NCI-H460 (cell line): ENCODE measurements at places on chromosomes 7 and 10. TPM values are rescaled to one million over a fixed set of nuclear protein-coding genes. Genes with fewer than 3 reads are reported as not detected.

The PPP1R17 gene
- total RNA-seq = not detected in 2 replicates

The NUTM2B gene
- 0.12 and 0.32 TPM in 2 replicates for total RNA-seq

The ADAM22 gene
- total RNA-seq = 3.3 and 3.6 TPM in 2 replicates

The HOXA7 gene
- 3.8 and 4.1 TPM in 2 replicates for total RNA-seq

The RGS10 gene
- 39.1 and 43.6 TPM in 2 replicates for total RNA-seq

The AZGP1 gene
- total RNA-seq = not detected in 2 replicates

GRCh38 chr7:105487579-105488571 is 34.2 kb downstream of the PUS7 start:
- DNase-seq = peak; percentile 14

DNA sequence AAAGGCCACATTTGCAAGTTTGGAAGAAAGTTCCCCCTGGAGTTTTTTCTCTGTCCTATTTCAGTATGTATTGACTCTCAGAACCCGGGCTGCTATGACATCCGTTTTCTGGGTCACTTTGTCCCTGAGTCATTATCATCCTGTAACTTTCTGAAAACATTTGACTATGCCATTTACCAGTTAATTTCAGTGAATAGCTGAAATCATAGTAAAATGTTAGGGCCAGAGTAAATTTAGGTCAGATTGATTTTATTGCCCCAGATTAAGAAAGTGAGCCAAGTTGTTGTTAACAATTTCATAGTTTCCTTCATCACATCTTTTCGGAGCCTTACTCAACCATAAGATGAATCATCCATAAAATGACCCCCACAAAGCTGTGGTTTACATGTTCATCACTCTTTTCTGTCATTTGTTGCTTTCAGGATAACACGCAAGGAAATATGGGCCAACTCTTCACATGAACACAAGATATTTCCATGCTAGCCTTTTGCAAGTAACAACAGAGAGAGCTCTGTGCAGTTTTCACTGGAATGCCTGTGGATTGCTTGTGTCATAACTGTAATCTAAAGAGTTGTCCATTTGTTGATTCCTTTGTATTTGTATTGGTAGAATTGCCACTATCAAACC is 3.9 kb upstream of the MACC1 start:
- peak; percentile 94 for DNase-seq

DNA sequence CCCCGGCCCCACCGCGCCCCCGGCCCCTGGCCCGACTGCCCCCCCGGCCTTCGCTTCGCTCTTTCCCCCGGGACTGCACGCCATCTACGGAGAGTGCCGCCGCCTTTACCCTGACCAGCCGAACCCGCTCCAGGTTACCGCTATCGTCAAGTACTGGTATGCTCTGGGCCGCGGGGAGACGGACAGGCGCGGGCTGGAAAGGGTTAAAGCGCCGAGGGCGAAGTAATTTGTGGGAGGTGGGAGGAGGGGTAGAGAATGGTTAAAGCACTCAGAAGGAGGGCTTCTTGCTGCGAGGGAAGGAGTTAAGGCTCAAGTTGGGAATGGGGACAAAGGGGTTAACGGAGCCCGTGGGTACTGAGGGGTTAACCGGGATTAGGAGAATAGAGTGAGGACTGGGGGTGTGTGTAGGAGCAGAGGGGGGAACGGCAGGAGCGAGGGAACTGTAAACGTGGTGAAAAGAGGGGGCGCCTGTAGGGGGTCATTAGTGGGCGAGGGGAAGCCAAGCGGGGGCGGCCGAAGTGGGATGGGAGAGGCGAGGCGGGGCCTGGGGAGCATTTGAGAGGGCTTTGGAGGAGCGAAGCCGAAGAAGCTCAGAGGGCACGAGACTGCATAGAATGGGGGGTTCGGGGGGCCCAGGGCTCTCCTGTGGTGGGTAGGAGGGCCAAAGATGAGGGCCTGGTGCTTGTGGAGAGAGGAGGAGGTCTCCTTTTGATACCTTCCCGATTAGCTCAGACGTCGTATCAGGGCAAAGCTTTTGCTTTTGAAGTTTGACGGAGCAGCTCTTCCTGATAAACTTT is 605 bp downstream of the SUFU start:
- DNase-seq = no peak

DNA sequence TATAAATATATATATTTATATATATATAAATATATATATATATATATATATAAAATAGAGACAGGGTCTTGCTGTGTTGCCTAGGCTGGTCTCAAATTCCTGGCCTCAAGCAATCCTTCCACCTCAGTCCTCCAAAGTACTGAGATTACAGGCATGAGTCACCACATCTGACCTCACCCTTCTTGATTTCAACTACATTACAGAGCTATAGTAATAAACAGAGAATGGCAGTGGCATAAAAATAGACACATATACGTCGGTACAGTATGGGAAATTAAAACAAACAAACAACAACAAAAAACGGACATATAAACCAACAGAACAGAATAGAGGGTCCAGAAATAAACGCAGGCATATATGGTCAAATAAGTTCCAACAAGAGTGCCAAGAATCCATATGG is 77.6 kb upstream of the PPP1R3A start:
- no peak for DNase-seq

DNA sequence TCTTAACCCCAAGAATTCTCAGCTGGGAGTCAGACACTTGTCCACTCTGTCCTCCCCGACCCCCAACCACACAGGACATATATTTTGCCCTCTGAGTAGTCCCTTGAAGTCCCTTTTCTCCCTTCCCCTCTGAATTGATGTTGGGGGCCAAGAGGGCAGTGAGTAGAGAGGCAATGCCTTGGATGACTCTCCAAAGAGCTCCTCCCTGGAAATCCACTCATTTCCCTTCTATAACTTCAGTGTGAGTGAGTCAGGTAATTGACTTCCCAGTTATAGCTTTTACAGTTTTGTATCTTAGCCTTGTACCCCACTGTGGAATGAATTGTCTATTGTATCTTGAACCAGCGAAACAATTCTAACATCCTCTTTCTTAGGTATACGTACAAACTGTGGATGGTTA is 9.2 kb upstream of the ODAD2 start:
- DNase-seq = no peak

- DNase-seq = no peak
Measured at GRCh38 chr7:18461785-18462467, 33.6 kb upstream of the HDAC9 start.

DNA sequence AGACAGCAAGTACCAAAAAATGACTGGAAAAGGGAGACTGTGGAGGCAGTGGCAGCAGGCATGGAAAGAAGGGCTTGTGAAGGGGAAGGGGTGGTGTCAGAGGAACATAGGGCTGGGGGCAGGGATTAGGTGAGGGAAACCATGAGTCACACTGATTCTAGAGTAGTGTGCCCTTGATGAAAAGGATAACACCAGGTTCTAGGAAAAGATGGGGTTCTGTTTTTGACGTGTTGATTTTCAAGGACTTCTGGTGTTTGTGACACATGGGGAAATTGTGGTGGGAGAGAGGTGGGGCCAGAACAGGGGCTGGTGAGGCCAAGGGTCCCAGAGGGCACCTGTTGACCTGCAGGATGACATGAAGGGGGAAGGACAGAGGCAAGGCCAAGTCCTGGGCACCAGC is 57.1 kb downstream of the FIGNL1 start:
- DNase-seq = no peak

DNA sequence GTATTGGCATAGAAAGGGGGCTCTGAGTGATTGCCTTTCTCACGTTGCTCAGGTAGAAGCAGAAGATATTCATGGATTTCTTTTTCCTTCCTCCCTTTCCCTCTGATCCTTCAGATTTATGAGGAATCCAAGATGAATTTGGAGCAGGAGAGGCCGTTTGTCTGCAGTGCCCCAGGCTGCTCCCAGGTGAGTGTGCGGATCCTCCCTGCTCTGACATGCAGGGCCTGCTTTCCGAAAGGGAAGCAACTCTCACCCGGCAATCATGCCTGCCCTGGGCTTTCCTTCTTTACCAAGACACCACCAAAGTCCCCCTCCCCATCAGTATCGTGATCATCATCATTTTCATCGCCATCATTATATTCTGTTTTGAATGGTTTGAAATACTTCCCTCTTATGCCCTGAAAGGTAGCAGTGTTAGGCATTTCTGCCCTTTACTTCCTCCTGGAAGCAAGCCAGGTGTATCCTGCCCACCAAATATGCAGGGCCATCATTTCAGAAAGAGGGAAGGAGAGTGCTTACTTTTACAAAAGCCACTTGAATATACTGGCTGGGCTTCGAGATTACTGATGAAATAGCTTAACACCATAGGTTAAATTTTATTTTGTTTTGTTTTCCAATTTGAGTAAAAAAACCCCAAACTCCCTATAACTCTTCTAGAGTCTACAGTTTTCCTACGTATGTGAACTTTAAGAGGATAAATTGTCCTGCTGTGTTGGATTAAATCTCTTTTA is 75.9 kb downstream of the CREB5 start:
- DNase-seq = no peak

DNA sequence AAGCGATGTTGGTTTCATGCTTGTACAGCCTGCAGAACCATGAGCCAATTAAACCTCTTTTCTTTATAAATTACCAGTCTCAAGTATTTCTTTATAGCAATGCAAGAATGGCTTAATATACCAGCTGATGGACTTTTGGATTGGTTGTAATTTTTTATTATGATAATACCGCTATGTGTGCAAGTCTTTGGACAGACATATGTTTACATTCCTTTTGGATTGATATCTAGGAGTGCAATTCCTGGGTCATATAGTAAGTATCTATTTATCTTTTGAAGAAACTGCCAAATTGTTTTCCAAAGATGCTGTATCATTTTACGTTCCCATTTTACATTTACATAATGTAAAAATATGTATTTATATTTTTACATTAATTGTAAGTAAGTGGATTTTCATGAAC is 81.2 kb upstream of the PIP4K2A start:
- no peak for DNase-seq

GRCh38 chr7:134774119-134774518 is 5.3 kb upstream of the CALD1 start:
- no peak for DNase-seq

GRCh38 chr10:125738206-125738605 is 18.7 kb downstream of the EDRF1 start:
- no peak for DNase-seq
